ENCODE measurements at places on chromosomes 4 and X. TPM values are rescaled to one million over a fixed set of nuclear protein-coding genes. Genes with fewer than 3 reads are reported as not detected.

- H3K27me3 ChIP-seq, result peaks cover 12% of the 10 kb centered on the region
- H3K27ac ChIP-seq, result no peak overlapping the region
- peaks cover 12% of the 10 kb centered on the region for H3K4me1 ChIP-seq
- no peaks in the 10 kb centered on the region for H3K36me3 ChIP-seq
- no peak for DNase-seq
- H3K4me3 ChIP-seq, result no peak overlapping the region
These were observed 82.2 kb downstream of the PSAPL1 start for GRCh38 chr4:7352486-7352885.

- H3K36me3 ChIP-seq, result no peaks in the 10 kb centered on the region
- H3K4me3 ChIP-seq, result no peak overlapping the region
- H3K4me1 ChIP-seq, result peaks cover 9% of the 10 kb centered on the region
- no peaks in the 10 kb centered on the region for H3K27me3 ChIP-seq
These were observed 307.4 kb upstream of the SMIM31 start for GRCh38 chr4:164446516-164446915.

- no peak overlapping the region for H3K4me3 ChIP-seq
- no peak for DNase-seq
- no peak overlapping the region for H3K27ac ChIP-seq
- H3K27me3 ChIP-seq, result no peaks in the 10 kb centered on the region
- H3K36me3 ChIP-seq, result no peaks in the 10 kb centered on the region
These were observed 21.8 kb downstream of the RAI2 start for GRCh38 chrX:17839269-17839668.

DNA sequence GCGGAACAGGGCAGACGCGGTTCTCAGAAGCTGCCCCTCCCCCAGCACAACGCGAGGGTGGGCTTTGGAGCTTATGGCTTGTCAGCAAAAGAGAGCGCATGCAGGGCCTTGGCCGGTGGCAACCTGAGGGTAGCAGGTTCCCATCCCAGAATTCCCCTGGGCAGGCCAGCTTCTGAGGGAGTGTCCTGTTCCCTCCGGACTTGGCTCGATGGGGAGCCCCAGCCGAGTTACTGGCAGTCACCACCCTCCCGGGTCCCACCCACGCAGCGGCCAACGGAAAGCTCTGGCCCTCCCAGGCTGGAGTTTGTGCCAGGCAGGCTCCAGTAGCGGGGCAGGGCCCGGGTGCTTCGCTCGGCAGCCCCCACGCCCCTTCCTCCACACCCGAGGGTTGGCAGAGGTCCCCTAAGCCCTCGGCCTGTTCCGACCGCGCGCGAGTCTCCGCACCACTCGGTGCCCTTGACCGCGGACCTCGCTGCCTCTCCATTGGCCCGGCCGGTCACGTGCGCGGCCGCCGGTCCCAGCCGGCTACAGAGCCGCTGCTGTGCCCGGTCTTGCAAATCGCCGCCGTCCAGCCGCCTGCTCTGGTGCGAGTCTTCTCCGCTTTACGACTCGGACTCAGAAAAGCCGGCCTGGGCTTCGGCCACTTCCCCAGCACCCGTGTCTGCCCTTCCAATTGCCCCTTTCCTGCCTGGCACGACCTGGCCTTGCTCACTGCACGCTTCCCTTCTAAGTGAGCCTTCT is 20.9 kb upstream of the MTM1 start:
- peaks cover 18% of the 10 kb centered on the region for H3K4me1 ChIP-seq
- H3K4me3 ChIP-seq, result peak overlapping the region; percentile 42
- H3K36me3 ChIP-seq, result no peaks in the 10 kb centered on the region
- H3K27me3 ChIP-seq, result no peaks in the 10 kb centered on the region
- peak; percentile 23 for DNase-seq

DNA sequence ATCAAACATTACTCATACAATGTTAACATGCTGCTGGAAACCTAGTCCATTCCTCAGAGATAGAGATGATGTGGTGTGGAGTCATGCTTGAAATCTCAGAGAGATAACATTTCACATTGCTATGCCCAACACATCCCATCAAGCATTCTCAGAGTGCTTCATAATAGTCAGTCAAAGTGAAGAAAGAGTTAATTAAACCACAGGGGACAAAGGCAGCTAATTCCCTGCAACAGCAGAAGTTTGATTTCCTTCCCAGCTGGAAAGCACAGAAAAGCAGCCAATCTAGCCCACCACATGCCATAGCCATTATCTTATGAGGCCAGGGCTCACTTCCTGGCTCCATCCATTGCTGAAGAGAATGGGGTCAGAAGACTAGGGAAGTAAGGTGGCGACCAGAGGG is 8.9 kb downstream of the KDR start:
- no peaks in the 10 kb centered on the region for H3K27me3 ChIP-seq
- peak overlapping the region; percentile 16 for H3K27ac ChIP-seq
- peaks cover 5% of the 10 kb centered on the region for H3K4me1 ChIP-seq
- H3K4me3 ChIP-seq, result no peak overlapping the region
- peak; percentile 72 for DNase-seq
- no peaks in the 10 kb centered on the region for H3K36me3 ChIP-seq

CLCN4 gene
- total RNA-seq, result 7.2 TPM

DNA sequence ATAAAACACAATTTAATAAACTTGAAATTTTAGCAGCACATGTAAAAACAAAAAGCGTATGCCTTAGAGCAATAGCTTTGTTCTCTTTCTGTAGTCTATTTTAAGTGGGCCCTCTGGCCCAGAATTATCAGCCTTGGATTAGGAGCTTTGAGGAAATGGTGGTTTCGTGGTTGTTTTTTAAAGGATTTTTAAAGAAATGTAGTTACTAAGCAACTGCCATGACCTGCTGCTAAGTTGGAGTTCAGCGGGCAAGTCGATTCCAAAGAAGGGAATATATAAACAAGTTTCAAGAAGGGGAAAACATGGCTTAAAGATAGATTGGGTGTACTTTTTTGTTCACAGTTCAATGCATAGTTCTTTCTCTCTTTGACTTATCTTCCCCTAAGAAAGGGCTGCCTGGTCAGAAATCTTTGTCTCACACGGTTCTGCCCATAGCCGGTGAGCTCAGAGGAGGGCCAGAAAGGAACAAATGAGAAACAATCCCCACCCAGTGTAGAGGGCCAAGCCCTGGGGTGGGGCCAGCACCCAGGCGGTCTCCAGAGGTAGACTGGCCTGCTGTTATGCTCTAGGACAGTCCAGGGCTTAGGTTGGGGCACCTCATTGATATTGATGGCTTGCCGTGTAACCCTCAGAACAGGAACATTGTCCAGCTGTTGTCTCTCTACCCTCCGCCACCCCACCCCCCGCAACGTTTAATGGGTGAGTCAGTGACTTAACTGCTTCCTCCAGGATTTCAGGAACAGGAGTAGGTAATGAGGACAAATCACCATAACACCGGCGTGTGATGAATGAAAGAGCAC is 32.5 kb downstream of the DLG3 start:
- no peaks in the 10 kb centered on the region for H3K36me3 ChIP-seq
- H3K4me3 ChIP-seq, result peak overlapping the region; percentile 37
- H3K4me1 ChIP-seq, result peaks cover 49% of the 10 kb centered on the region
- peak; percentile 71 for DNase-seq

DNA sequence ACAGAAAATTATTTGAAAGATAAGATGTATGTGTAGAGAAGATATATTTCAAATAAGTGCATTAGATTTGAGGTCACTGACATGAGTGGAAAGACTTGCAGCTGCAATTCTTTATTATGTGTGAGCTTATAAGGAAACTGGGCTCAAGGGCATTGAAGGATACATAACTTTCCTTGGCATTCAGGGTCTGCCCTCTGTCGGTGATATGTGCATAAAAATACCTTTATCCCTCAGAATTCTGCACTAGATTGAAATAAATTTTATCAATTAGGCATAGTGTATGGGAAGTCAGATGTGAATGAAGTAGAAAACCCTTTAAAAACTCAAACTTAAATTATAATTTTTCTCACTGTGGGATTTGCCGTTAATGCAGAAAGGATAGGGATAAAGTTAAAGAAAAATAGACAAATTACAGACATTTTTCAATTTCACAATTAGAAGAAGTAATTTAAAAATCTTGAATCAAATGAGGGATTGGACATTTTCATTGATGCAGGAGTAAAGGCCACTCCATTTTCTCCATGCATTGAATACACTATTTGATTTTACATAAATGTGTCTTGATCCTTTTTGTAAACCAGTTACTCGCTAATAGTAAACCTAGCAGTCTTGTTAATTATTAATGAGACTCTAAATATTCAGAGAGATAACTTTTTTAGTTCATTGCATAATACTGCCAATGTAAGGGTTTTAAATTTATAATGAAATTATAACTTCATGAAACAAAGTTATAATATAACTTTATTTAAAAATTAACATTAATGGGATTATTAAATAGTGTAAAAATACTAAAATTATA is 21.0 kb upstream of the ETNPPL start:
- no peaks in the 10 kb centered on the region for H3K4me1 ChIP-seq
- H3K27me3 ChIP-seq, result no peaks in the 10 kb centered on the region
- H3K27ac ChIP-seq, result no peak overlapping the region

- no peak overlapping the region for H3K27ac ChIP-seq
- H3K4me1 ChIP-seq, result peaks cover 5% of the 10 kb centered on the region
- no peak overlapping the region for H3K4me3 ChIP-seq
- DNase-seq, result no peak
- peaks cover 58% of the 10 kb centered on the region for H3K27me3 ChIP-seq
These were observed 1.5 kb downstream of the BMP3 start for GRCh38 chr4:81031796-81032551.

- no peak overlapping the region for H3K27ac ChIP-seq
- H3K4me3 ChIP-seq, result no peak overlapping the region
- H3K27me3 ChIP-seq, result no peaks in the 10 kb centered on the region
- no peaks in the 10 kb centered on the region for H3K36me3 ChIP-seq
- DNase-seq, result no peak
- no peaks in the 10 kb centered on the region for H3K4me1 ChIP-seq
These were observed 186.8 kb downstream of the TMA16 start for GRCh38 chr4:163681208-163681821.

DNA sequence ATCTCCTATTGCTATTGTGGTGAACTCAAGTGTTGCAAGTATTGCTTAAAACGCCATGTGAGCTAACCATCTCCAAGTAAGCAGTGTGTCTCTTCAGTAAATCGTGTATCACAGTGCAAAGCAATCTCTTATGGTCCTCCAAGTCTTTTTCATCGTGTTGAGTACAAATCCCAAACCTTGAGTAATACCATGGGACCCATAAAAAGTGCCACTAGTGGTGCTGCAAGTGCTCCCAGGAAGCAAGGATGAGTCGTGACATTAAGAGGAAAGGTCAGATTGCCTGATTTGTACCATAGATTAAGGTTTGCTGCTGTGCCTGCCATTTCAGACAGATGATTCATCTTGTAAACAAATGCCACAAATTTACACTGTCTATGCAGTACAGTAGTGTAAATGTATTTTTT is 66.9 kb upstream of the BMPR1B start:
- peak; percentile 15 for DNase-seq
- H3K27me3 ChIP-seq, result no peaks in the 10 kb centered on the region
- H3K4me3 ChIP-seq, result no peak overlapping the region
- no peak overlapping the region for H3K27ac ChIP-seq
- H3K36me3 ChIP-seq, result no peaks in the 10 kb centered on the region

- peak overlapping the region; percentile 87 for H3K27ac ChIP-seq
- no peaks in the 10 kb centered on the region for H3K36me3 ChIP-seq
- no peaks in the 10 kb centered on the region for H3K27me3 ChIP-seq
- H3K4me3 ChIP-seq, result peak overlapping the region; percentile 86
These were observed 1.5 kb downstream of the PLS3 start for GRCh38 chrX:115562480-115562847.

PDE5A gene
- 2.2 TPM for total RNA-seq

DNA sequence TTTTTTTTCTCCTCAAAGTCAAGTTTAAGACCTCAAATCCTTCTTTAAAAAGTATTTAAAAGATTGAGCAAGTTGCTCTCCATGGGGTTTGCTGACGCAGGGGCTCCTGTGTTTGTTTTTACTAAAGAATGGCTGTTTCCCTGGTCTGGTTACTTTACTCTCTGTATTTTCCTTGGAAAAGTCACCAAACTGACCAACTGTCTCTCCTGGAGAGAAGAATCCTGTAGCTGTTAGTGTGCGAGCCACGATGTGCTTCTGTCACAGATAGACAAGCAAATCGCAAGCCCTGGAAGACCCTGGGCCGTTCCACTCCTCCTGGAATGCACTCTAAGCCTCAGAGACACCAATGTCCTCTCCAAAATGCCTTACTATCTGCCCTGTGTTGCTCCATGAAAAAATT is 212.1 kb downstream of the CHIC2 start:
- no peak overlapping the region for H3K27ac ChIP-seq
- no peak overlapping the region for H3K4me3 ChIP-seq
- no peaks in the 10 kb centered on the region for H3K27me3 ChIP-seq

GRCh38 chr4:183430317-183430993 is 14.0 kb upstream of the CDKN2AIP start:
- no peaks in the 10 kb centered on the region for H3K36me3 ChIP-seq
- H3K27me3 ChIP-seq, result no peaks in the 10 kb centered on the region
- no peaks in the 10 kb centered on the region for H3K4me1 ChIP-seq
- no peak for DNase-seq
- H3K4me3 ChIP-seq, result no peak overlapping the region
- H3K27ac ChIP-seq, result no peak overlapping the region

- H3K27ac ChIP-seq, result no peak overlapping the region
- no peaks in the 10 kb centered on the region for H3K4me1 ChIP-seq
- no peak overlapping the region for H3K4me3 ChIP-seq
These were observed 184.9 kb upstream of the DKK2 start for GRCh38 chr4:107220976-107221375.

DNA sequence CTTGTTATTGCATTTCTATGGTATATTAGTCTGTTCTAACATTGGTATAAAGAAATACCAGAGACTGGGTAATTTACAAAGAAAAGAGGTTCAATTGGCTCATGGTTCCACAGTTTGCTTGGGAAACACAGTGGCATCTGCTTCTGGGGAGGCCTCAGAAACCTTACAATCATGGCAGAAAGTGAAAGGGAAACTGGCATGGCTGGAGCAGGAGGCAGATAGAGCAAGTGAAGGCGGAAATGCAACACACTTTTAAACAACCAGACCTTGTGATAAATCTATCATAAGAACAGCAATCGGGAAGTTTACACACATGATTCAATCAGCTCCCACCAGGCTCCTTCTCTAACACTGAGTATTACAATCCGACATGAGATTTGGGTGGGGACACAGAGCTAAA is 346.6 kb upstream of the GNPDA2 start:
- no peaks in the 10 kb centered on the region for H3K36me3 ChIP-seq
- no peaks in the 10 kb centered on the region for H3K27me3 ChIP-seq
- H3K4me1 ChIP-seq, result no peaks in the 10 kb centered on the region
- no peak overlapping the region for H3K27ac ChIP-seq
- DNase-seq, result no peak

DNA sequence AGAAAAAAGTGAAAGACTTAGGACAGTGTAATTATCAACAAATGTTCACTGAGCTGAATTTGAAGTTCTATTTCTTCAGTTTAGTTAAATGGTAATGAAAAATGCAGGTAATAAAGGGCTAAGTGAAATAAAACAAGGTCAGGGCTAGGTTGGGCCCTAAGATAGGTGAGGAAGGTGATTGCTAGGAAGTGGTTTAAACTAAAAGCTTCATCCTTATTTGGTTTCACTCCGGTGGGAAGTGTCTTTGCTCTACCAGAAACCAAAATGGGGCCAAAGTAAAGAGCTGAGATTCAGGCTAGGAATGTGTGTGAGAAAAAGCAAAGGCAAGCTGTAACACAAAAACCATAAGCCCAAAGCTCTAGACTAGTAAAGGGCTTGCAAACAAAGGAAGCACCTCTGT is 31.0 kb downstream of the TAB3 start:
- DNase-seq, result no peak
- no peak overlapping the region for H3K27ac ChIP-seq
- no peaks in the 10 kb centered on the region for H3K27me3 ChIP-seq
- H3K4me3 ChIP-seq, result no peak overlapping the region
- H3K4me1 ChIP-seq, result no peaks in the 10 kb centered on the region

GRCh38 chrX:17803449-17803848 is 57.6 kb downstream of the RAI2 start:
- no peak overlapping the region for H3K4me3 ChIP-seq
- no peaks in the 10 kb centered on the region for H3K36me3 ChIP-seq
- no peak for DNase-seq
- H3K27me3 ChIP-seq, result no peaks in the 10 kb centered on the region
- no peaks in the 10 kb centered on the region for H3K4me1 ChIP-seq

All from astrocyte (in vitro differentiated cells and primary cell).